SK-MEL-5 (cell line): ENCODE measurements at places on chromosomes 13 and 19.

DNA sequence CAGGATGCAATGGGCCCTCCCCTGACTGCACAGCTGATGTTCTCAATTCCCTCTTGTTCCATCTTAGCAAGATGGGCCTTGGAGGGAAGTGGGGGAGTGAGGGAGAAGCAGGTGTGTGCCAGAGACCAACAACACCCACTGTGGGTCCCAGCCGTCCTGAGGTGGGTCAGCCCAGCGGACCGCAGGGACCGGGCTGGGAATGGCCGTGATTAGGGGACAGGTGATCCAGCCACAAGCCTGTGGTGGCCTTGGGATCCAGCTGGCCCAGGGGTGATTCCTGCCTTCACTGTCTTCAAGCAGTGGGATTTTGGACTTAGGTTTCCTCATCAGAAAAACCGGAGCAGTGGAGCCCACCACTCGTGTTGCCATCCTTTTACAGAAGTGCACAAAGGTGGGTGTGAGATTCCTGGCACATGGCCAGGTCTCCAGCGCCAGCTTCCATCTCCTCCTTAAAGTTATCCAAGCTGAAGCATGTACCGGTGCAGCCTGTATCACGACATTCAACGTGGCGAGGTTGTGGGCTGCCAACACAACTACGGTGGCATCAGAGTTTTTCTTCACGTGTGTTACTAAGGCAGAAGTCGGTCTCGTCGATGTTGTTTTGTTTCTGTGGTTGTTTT is 9.0 kb upstream of the ATP11A start:
- no peak for DNase-seq

DNA sequence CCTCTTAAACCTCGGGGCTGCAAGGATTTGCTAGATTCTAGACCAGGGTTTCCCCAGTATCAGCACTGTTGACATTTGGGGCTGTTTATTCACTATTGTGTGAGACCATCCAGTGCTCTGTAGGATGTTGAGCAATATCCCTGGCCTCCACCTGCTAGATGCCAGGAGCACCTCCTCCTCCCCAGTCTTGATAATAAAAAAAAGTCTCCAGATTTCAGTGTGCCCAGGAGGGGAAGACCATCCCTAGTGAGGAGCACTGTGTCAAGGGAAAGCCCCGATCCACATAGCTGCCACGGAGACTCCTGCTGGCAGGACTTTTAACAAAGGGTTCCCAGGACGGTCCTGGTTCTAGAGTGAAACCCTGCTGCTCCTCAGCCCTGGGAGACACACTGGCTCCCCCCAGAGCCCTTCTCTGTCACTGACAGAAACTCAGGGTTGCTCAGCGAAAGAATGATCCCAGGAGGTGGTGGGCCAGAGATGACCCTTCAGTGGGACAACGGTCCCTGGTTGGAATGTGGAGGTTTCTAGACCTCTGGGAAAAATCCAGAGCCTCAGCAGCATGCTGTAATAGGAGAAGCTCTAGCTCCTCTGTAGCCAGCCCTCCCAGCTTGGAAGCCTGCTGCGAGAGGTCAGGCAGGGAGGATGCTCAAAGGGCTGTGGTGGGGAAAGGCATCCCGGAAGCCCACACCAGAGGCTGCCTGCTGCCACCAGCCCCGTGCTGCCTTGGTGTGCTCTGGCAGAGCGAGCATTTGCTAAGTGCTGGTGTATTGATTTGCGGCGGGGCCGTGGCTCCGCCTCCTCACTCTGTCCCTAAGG is 20.3 kb downstream of the LYL1 start:
- peak; percentile 41 for DNase-seq

DNA sequence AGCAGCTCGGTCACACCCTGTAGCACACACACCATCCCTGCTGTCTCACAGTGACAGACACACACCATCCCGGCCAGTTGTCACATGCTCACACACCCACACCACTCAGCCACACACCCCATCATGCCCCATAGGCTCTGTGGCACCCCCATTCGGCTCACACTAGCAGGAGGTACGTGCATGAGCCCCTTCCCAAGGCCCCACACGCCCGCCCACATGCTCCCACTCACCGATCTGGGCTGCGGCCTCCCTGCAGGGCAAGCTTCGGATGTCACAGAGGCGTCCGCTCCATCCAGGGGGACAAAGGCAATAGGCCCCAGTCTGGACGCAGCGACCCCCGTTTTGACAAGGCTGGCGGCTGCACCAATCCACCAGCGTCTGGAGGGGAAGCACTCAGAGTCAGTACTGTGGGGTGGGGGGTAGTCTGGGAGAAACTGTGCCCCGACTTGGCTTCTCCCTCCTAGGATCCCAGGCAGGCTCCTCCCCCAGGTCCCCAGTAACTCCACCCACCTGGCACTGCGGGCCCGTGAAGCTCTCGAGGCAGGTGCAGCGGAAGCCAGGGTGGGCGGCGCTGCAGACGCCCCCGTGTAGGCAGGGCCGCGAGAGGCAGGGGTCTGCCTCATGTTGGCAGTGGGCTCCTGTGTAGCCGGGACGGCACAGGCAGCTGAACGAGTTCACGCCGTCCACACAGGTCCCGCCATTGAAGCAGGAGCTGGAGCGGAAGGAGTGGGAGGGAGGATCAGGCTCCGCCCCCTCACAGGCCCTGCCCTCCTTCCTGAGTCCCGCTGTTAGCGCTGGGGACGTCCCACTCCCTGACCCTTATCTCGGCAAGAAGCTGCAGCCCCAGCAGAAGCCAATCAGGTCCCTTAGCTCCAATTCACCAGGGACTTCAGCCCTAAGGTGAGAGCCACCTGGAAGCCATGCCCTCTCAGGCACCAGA is 20.1 kb downstream of the NOTCH3 start:
- DNase-seq: no peak

- DNase-seq: no peak
These were observed 31.9 kb downstream of the PTPRS start for GRCh38 chr19:5308451-5309437.

GRCh38 chr19:3054972-3055740 is 7.1 kb downstream of the TLE5 start:
- DNase-seq: no peak

GRCh38 chr13:111547726-111548273 is 227.4 kb downstream of the TEX29 start:
- DNase-seq: no peak

DNA sequence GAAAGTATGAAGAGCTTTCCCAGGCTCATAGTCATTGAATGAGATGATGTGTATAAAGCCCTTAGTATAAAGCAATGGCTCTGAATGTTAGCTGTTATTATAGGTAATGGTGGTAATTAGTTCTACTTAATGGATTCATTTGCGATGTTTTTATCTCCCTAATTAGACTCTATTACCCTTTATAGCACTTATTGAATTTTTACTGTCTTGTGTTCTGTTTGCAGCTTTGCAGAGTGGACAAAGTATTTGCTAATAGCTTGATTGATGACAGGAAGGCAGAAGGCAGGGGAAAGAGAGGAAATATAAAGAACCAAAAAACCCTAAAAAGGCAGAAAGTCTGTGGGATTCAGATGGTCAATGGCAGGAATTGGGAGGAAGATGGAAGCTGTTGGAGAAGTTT is 524.4 kb upstream of the SPRY2 start:
- DNase-seq: no peak

GRCh38 chr13:24038405-24038804 is 122.1 kb upstream of the SPATA13 start:
- peak; percentile 68 for DNase-seq

DNA sequence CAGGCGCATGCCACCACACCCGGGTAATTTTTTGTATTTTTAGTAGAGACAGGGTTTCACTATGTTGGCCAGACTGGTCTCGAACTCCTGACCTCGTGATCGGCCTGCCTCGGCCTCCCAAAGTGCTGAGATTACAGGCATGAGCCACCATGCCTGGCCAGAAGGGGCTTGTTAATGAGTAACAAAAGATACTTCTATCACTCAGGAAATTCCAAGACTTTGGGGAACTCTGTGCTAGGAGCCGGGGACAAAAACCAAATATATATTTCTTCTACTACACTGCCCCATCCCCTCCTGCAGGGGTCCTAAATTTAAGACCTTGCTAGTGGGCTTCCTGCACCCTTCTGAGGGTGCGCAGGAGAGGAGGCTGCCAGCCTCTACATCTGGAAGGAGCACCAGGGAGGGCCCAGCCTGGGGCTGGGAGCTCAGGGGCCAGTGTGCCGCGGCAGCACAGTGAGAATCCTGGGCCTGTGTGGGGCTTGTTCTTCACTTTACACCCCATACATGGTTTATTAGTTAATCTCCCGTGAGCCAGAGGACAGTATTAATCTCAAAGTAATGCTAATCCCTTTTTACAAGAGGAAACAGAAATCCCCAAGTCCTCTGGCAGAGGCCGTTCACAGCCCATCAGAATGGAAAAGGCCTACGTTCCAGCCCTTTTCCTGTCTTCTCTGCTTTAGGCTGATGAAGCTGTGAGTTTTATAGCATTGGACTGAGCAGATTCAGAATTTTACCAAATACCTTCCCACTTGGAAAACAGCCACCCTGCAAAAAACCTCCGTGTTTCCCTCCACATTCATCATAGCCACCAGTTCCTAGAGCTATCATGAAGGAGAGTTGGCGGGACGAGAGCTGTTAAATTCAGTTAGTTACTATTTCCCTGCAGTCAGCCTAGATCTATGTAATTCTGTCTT is 44.4 kb upstream of the NPAS1 start:
- DNase-seq: no peak

GRCh38 chr13:33514362-33514761 is 228.8 kb upstream of the STARD13 start:
- DNase-seq: peak; percentile 16

DNA sequence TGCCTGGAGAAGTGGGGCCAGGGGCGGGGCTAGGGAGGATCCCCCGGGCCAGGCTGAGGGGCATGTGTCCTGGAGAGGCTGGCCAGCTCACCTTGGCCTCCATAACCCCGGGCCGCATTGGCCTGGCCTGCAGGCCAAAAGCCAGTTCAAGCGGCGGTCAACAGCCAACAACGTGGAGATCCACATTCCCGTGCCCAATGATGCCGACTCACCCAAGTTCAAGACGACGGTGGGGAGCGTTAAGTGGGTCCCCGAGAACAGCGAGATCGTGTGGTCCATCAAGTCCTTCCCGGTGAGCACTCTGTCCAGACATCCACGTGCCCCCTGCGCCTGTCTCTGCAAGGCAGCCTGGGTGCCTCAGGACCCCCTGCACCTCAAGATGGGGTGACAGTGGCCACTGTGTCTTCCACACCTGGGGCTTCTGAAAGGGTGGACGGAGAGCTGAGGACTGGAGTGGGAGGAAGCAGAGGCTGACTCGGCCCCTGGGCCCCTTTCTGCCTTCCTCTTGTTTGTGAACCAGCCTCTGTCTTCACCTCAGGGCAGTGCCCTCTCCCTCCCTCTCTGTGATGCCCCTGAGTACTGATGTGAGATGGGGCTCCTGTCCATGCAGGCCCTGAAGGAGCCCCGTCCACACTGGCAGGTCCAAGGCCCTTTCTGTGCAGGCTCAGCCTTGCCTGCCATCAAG is 31.1 kb downstream of the AP1M1 start:
- DNase-seq: no peak

GRCh38 chr19:43812688-43813087 is 10.4 kb upstream of the LYPD5 start:
- no peak for DNase-seq

DNA sequence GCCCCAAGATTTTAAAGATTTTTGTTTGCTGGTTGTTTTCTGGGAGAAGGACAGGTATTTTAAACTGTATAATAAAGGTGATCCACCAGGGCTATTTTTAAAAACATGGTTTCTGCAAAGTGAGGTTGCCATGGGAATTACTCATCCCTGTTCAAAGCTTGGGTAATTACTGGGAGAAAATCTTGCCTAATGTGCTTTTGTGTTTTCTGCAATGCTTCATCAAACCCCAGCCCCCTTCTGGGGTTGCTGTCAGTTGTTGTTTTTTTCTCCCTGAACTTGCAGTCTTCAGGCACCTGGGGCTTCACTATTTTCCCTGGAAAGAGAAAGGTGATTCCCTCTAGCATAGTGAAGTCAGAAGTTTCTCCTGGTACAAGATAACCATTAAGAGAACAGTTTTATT is 277.2 kb downstream of the NALCN start:
- no peak for DNase-seq

DNA sequence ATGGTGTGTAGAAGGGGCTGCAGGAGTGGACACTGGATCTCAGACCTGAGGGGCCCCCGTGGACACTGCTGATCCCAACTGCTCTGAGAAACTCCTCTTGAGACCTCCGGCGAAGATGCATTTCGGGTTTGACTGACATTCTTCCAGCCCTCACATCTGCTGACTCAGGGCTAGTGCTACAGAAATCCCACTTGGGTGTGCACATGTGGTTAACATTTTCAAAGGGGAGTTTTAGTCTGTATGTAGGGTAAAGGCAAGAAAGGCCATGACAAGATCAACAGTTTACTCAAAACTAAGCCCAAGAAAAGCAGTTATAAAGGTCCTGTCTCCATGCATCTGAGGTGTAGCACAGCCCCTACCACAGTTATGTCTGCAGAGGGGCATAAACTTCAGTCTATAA is 31.2 kb downstream of the DLEU7 start:
- DNase-seq: no peak

- no peak for DNase-seq
These were observed 88.0 kb downstream of the SLC10A2 start for GRCh38 chr13:102978168-102978567.

- no peak for DNase-seq
These were observed 280.8 kb downstream of the DCT start for GRCh38 chr13:94198681-94199080.

- DNase-seq: no peak
These were observed 1193.1 kb upstream of the MIR17HG start for GRCh38 chr13:90154311-90154960.

DNA sequence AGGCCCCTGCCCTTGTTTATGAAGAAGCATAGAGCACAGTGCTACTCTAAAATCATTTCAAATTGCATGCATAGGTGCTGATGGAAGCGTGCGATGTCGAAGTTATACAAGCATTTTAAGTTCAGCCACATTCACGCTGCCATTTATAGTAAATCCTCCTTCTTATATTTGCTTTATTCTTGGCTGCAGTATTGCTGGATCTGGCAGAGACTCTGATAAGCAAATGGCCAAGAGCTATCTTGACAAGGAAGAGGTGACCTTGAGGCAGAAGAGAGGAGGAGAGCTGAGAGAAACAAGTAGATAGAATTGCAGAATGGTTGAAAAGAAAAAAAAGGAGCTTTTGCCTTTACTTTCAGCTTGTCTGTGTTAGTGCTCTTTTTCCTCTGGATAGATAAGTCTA is 18.9 kb upstream of the MYO16 start:
- DNase-seq: no peak

GRCh38 chr13:107035778-107036177 is 467.8 kb upstream of the ARGLU1 start:
- no peak for DNase-seq

DNA sequence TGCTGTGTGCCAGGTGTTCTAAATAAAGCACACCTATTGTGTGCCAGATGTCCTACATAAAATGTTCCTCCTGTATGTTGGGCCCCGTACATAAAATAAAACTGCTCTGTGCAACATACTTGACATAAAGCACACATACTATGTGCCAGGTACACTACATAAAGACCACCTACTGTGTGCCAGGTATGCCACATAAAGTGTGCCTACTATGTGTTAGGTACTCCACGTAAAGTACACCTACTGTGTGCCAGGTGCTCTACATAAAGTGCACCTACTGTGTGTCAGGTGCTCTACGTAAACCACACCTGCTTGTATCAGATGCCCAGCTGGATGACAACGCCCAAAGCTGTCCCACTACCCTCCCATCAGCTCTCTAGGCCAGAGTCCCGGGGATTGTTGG is 5.8 kb upstream of the OR10H5 start:
- DNase-seq: no peak
